ENCODE measurements at places on chromosomes 4 and X.

DNA sequence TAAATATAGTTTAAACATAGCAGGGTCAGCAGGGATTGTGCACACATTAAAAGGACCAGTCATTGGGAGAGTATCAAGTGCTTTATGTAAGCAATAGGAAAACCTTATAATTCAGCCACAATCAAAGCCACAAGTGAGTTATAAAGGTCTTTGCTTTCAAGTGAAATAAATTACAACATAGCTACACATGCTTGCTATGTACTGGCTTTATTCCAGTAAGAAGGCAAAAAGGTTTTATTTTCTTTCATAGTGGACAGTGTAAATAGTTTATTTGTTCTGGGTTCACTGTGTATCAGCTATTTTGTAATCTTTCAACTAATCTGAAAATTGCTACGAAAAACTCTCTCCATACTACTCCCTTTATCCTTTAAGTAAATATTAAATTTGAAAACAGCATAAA lies 691.4 kb downstream of the PCDH7 start:
- DNase-seq: no peak

GRCh38 chr4:79267671-79268070 lies 58.2 kb downstream of the NAA11 start:
- no peak for DNase-seq

GRCh38 chr4:151218343-151218742 lies 58.6 kb upstream of the PRSS48 start:
- no peak for DNase-seq

GRCh38 chr4:19547463-19547862 lies 704.2 kb upstream of the SLIT2 start:
- no peak for DNase-seq

DNA sequence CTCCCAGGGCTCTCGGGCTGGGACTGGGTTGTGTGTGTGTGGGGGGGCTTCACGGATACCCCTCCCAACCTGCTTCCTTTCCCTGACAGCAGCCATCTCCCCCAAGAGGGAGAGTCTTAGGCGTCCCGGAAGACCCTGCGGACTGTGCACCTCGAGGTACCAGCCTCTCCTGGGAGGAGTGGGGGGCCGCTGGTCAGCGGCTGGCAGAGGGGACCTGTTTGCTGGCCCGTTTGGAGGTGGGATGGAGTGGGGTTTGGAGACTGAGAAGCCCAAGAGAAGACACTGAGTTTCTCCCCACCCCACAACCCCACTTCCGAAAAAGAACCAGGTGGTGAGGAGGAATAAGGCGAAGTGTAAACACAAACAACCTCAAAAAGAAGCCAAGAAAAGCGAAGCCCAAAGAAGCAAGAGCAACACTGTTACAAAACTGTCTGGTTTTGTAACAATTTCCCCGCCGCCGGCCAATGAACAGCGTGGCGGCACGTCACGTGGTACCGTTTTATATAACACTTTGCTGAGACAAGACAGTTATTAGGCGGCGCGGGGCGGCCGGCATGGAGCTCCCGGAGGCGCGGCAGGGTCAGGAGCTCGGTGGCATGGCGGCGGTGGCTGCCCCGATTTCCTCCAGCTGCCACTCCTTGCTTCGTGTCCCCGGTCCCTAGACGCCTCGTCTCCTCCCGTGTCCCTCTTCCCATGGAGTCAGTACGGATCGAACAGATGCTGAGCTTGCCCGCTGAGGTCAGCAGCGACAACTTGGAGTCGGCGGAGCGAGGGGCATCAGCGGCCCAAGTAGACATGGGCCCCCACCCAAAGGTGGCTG lies at the start of gene LONRF3:
Gene LONRF3 (plus strand): TSS at position 531 of the 820 bp plus-strand sequence. CDS start 163 bp downstream, at position 694.
- DNase-seq: no peak

DNA sequence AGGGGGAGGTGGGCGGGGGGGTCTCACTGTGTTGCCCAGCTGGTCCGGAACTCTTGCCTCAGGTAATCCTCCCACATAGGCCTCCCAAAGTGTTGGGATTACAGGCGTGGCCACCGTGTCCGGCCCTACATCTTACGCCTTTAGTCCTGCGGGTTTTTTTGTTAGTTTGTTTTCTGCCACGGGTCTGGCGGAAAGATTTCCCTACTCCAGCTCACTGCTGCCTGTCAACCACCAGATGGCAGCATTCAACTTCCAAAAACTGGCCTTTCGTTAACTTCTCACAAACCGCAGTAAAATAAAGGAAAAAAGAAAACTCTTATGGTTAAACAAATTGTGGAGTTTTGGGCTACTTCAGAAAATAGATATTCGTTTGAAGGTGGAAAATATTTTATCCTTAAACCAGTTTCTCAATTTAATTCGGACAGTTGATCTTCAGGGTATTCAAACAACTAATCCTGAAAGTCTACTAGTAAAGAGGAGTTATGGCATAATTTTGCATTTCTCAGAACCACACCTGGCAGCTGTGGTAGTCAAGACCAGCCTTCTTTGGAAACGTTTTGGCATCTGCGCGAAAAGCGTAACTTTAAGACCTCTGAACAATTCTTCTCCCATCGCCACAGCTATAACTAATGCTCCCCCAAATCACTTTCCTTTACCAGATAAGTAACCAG lies 41.1 kb downstream of the LUZP4 start:
- peak; percentile 65 for DNase-seq

DNA sequence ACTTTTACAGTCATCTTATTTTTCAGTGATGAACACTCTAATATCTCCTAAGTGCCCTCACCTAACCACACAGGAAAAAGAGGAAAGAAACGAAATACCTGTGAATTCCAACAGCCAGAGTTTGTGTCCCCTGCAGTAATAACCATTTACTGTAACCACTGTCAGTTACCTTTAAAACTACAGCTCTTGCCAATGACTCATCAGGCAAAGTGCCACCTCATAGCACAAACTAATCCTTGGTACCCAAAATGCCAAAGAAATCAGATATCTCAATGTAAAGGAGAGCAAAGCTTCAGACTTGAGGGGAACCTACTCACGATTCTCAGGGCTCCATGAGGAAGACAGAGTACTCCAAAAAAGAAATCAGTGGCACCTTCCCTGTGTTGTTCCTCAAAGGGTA lies 146.5 kb downstream of the NDST3 start:
- no peak for DNase-seq

GRCh38 chr4:127601029-127601428 lies 31.7 kb upstream of the INTU start:
- no peak for DNase-seq

GRCh38 chr4:25031077-25031621 lies 403 bp upstream of the LGI2 start:
- no peak for DNase-seq

- DNase-seq: no peak
Measured at GRCh38 chr4:121822796-121823504, 733 bp downstream of the CCNA2 start.

- no peak for DNase-seq
Measured at GRCh38 chrX:134640914-134641313, 17.4 kb downstream of the PLAC1 start.

DNA sequence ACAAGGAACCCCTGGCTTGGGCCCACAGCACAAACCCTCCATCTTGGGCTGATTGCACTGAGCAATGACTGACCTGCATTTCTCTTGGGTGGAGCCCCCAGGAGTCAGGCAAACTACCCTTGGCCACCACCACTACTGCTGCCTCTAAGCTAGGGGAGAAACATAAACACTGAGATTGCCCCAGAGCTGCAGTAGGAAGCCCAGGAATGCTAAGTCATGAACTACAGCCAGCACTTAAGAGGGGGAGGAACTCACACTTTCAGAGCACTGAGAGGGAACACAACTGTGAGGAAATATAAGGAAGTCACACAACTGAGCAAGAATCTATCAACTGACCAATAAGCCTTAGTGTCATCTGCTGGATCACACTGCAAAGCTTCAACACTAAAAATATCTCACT lies 111.6 kb upstream of the PPP3CA start:
- DNase-seq: no peak

GRCh38 chrX:103170216-103170615 lies 44.7 kb upstream of the BEX4 start:
- no peak for DNase-seq

GRCh38 chrX:43735957-43736356 lies 79.9 kb downstream of the MAOA start:
- DNase-seq: no peak

- no peak for DNase-seq
Measured at GRCh38 chr4:53459548-53459947, 82.1 kb downstream of the FIP1L1 start.

GRCh38 chr4:16860516-16860915 lies 37.9 kb downstream of the LDB2 start:
- DNase-seq: no peak

DNA sequence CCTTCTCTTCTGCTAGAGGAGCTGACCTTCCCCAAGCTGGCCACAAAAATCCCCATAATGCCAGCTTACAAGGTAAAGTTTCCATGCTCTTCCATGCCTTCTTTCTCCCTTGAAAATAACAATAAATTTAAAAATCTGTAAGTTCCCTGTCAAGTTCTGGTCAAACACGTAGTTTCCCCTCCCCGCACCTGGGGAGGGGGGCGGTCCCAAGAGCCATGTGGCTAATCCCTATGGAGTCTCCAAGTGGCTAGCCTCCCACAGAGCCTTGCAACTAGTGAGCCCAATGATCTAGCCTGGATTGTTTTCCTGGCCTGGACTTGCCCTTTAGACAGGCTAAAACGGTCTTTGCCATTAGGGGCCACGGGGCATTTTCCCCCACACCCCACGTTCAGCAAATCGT lies 2.1 kb upstream of the NRK start:
- DNase-seq: no peak

- DNase-seq: no peak
Measured at GRCh38 chr4:8372506-8372905, 68.0 kb downstream of the ACOX3 start.

DNA sequence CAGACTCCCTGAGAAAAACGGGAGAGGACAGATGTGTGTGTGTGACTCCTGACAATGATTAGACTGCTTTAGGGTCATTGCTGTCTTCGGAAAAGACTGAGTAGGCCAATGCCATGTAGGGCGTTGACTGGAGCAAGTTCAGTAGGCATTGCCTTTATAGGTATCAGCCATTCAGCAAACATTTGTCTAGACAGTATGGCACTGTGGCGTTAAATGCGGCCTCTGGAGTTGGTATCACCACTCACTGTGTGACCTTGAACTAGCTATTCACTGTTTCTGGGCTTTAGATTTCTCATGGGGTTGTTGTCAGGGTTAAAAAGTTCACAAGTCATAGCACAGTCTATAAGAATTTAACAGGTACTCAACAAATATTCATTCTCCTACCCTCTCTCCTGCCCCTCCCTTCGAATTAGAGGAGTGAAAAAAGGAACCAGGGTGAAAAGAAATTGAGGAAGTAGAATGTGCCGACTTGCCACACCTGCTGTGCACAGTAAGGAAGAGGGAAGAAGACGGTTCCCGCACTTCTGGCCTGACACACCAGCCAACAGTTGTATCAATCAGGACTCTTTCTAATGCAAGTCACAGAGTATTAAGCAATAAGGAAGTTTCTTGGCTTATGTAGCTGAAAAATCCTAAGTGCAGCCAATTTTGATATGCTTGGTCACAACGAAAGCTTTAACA lies 83.2 kb upstream of the PLAC8 start:
- no peak for DNase-seq

DNA sequence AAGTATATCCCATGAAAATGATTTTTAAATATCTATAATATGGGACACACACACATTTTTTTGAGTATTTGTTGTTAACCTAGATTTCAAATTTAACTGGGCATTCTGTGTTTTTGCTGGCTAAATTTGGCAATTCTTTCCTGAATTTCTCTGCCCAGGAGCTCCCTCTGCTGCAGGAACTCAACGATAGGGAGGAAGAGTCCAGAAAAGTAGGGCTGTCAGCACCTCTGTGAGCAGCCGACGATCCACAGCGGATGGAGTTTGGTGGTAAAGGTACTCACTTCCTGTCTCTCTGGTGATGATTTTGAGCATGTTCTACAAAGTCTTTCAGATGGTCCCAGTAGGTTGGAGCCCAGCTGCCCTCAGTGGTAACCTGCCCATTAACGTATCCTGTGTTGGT lies 23.1 kb upstream of the TMEM184C start:
- no peak for DNase-seq

DNA sequence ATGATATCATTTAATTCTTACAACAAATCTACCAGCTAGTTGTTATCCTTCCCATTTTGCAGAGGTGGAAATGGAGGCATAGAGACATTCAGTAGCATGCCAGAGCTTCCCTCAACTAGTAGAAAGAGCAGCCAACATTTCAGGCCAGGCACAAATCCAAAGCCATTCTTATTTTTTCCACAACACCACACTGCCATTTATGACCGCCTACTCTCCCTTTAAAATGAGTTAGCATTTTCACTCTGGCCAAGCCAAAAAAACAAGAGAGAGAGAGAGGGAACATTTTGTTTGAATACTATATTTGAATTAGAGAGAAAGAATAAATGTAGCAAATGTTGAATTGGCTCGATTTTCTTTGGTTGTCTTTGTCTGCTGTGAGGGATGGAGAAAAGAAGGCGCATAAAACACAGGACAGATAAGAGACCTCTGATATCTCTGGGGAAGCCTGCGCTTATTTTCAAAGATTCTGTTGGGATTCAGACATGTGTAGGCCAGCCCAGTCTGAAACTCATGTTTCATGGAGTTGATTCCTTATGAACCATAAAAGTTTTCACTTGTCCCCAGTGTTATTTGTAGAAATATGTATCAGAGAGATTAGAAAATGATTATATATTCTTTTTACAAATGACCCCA lies 265.7 kb downstream of the RAB28 start:
- DNase-seq: peak; percentile 25

DNA sequence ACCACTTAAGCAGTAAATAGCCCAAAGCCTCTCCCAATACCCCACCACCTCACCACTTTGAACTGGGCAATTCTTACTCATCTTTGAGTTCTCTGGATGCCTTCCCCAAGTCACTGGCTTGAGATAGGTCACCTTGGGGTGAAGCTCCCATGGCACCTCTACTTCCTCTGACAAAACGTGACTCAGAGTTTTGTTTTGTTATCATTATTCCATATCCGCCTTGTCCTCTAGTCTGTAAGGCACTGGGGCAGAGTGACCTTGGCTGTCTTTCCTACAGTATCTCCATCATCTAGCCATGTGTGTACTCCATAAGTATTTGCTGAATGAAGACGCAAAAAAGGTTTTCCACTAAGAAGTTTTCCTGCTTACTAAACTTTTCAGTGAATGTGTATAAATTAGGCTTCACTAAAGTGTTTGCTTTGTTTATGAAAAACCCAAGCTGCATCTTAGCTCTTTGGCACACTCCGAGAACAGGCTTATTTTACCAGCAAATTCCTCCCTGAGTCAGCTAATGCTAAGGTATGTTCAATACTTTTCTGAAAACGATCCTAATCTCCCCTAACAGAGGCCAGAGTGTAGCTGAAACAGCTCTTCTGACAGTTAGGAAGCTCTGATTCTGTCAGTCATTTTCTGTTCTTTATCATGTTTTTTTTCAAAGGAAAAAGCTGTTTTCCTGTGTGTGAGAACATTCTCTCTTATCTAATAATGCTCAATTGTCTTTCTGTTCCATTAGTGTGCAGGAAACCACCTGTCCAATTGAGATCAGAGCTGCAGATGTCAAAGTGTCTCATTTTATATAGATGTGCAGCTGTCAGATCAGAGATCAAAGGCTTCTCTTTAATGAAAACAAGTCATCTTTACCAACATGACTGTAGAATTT lies 30.2 kb upstream of the TSPAN5 start:
- DNase-seq: no peak

- no peak for DNase-seq
Measured at GRCh38 chr4:165294907-165295306, 32.6 kb upstream of the MSMO1 start.

- no peak for DNase-seq
Measured at GRCh38 chr4:182643801-182644682, 273.1 kb downstream of the DCTD start.

Measured in right lung (tissue), 10 donors.